ENCODE measurements at places on chromosomes 6 and 20.

DNA sequence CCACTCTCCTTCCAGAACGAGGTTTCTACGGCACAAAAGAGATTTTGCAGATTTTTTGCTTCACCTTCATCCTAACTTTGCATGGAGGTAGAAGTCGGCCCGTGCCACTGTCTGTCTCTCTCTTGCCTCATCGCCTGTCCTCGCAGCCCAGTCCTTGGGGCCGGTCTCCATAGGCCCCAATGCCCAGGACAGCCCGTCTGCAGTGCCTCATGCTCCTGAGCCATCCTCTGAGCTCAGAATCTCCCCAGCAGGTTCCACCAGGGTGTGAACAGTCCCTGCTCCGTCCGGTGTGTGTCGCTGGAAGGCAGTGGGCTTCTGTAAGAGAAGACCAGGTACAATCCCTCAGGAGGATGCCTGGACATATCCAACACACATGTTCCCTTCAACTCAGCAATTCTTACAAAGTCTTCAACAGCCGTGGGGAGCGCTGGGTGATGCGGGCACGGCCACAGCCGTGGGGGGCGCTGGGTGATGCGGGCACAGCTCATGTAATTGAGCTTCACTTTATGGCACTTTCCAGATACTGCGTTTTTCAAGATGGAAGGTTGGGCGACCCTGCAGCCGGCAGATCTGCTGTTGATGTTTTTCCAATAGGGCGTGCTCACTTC is 231.9 kb downstream of the DLL1 start:
- DNase-seq, result peak; percentile 4

DNA sequence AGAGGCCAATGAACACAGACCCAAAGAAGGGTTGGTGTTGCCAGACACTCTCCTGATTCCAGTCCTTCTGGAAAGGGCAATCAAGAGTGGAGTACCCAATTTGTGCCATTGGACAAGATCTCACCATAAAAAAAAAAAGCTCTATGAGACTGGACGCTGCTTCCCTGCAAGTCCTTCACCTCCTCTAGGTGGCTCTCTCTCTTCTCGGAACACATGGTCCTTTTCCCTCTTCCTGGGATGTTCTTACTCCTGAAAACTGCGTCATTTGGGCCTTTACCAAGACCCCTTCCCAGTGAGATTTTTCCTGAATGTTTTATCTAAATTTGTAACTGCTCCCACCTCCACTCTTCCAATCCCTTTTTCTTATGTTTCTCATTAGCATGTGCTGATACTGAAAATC is 280.8 kb downstream of the FOXA2 start:
- no peak for DNase-seq

DNA sequence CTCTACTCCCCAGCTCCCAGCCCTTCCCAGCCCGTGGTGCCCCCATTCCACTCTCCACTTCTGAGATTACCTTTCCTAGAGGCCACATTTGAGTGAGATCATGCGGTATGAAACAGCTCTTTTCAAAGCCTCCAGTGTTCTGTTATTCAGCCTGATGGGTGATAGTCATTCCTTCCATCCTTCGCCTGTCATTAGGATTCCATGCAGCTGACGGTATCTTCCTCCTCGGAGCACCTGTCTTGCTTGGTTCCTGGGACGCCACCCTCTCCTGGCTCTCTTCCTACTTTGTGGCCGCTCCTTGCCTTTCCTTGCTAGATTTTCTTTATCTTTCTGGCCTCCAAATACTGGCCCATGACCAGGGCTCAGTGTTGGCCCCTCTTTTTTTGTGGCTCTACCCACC is 137.0 kb downstream of the ARID1B start:
- no peak for DNase-seq

- DNase-seq, result no peak
These were observed 90.1 kb upstream of the FKBP1C start for GRCh38 chr6:63121166-63121565.

- DNase-seq, result no peak
These were observed 30.9 kb downstream of the HEBP2 start for GRCh38 chr6:138434925-138435324.

DNA sequence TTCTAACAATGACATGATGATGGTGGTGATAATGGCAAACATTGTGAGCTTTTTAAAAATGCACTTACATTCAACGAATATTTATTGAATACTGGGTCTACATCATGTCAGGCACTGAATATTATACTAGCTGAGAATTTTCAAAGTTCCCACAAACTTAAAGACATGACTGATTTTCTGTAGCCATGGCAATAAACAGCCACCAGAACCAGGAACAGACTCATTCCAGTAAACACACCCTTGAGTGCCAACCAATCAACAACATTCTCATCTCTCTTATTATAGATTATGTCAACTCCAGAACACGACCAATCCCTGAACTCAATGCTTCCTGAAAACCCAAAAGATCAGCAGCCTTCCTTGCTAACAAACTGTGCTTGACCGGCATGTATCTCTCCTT is 212.4 kb upstream of the RUNX2 start:
- DNase-seq, result no peak

GRCh38 chr20:9021699-9022098 is 47.2 kb upstream of the PLCB4 start:
- no peak for DNase-seq

DNA sequence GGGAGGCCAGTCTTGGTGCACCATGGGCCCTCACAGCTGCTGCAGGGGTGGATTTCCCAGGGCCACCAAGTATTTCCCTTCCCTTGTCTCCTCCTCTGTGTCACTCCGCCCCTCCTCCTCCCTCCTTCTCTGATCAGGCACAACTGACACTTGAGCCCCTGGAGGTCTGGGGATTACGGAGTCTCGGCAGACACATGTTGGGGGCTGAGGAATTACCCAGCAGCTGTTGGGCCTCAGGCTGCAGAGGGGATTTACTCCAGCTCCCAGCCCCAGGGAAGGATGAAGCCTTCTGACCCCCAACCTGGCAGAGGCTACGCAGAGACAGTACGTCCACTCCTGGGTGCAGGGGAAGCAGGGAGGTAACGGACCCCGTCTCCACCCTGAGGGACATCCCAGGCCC is 420.5 kb upstream of the SULF2 start:
- DNase-seq, result no peak

DNA sequence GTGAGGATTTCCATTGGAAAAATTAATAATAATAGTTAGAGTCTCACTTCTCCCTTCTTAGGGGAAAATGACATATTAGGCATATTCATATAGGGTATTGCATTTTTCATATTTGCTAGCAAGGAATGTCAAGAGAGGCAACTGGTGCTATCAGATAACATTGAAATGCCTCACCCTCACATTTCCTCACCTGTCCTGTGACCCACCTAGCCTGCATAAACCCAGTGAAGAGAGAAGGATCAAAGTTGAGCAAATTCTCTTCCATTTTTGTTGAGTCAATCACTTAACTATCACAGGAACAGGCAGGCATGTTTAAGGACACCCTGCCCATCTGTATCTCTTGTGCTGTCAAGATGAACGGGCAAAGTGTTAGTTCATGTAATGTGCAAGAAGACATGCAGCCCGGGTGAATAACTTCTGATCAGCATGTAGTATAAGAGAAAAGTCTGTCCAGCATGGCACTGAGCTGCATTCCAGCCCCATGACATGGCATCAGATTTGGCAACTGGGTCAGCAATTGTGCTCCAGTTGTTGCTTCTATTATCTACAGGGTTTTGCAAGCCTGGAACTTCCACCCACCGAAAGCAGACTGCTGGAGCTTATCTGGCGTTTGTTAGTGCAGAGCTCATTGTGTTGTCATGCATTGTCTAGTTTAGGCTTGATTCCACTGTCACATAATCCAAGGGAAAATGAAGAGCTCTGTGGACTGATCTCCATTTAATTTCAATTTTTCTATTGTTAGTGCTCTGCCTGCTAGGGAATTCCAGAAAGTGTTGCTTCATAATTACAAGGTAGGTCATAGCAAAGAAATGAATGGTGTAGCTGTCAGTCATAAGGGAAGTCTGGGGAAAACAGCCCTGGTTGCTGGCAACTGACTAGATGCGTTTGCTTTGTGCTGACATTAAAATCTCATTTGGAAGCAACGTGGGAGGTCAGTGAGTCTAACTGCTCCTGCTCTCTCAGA is 138.4 kb upstream of the TNFAIP3 start:
- no peak for DNase-seq

DNA sequence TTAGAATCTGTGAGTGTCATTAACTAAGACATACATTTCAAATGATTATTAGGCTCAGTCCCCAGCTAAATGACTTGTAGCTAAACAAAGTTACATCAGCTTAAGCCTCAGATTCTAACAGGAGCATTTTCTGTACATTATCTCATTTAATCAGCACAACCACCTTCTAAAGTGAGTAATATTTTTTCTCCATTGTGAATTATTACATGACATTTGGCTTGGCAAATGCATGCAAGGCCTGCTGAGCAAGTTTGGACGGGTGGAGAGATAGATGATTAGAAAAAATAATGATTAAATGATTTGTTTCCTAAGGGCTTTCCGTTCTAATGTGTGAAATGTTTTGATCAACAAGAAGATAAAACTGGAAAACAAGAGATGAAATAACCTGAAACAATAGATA is 20.7 kb downstream of the DCBLD1 start:
- DNase-seq, result no peak

GRCh38 chr20:51008718-51009117 is 14.2 kb downstream of the KCNG1 start:
- DNase-seq, result no peak

- DNase-seq, result no peak
These were observed 77.3 kb downstream of the KCNQ5 start for GRCh38 chr6:72699159-72699558.

DNA sequence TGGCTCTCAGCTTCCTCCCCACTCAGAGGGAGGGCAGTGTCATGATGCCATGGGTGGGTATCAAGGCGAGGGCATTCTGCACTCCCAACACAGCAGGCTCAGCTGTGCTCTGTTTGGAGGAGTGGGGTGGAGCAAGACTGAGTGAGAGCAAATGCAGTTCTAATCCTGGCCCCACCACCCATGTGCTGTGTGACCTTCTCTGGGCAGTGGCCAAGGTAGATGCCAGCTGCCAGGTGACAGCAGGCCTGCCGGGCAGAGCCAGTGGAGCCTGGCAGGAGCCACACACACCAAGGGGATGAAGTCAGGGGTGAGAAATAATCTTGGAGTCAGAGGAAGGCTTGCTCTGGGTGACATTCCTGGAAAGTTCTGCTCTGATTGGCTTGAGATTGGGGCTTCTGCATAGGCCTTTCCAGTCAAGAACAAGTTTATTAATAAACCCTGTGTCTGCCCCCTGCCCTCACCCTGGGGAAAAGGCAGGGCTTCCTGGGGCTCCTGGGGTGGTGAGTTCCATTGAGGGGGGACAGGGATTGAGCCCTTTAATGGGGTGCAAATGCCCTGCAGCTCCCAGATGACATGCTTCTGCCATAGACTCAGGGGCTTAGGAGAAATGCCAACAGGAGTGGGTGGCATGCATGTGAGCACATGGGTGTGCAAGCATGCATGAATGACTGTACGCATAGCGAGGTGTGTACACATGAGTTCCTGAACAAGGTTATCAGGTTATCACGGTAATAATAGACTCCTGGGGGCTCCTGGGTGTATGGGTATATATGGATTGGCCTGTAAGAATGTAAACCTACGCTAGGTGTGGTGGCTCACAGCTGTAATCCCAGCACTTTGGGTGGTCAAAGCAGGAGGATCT is 134.2 kb downstream of the MRPL14 start:
- no peak for DNase-seq

DNA sequence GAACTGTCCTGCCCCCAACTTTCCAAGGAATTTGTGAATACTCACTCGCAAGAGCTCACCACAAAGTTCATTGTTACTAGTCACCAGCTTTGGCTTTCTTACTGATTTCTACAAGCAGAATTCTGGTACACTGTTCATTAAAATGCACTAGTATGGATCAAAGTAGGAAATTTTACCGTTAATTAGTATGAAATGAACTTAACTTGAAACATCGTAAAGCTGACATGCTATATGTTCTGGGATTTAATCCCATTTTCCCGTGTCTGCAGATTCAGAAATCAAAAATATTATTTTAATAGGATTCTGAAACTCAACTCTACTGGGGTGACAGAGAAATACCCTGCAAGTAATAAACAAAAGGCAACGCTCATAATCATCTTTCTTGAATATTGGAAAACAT is 399.3 kb downstream of the DOK5 start:
- no peak for DNase-seq

Measured in uterus (tissue), 4 donors.